ENCODE measurements at places on chromosomes 2 and 18. TPM values are rescaled to one million over a fixed set of nuclear protein-coding genes. Genes with fewer than 3 reads are reported as not detected.
A peak's percentile ranks its signal among the peaks of the same experiment; 100 is the strongest.

DNA sequence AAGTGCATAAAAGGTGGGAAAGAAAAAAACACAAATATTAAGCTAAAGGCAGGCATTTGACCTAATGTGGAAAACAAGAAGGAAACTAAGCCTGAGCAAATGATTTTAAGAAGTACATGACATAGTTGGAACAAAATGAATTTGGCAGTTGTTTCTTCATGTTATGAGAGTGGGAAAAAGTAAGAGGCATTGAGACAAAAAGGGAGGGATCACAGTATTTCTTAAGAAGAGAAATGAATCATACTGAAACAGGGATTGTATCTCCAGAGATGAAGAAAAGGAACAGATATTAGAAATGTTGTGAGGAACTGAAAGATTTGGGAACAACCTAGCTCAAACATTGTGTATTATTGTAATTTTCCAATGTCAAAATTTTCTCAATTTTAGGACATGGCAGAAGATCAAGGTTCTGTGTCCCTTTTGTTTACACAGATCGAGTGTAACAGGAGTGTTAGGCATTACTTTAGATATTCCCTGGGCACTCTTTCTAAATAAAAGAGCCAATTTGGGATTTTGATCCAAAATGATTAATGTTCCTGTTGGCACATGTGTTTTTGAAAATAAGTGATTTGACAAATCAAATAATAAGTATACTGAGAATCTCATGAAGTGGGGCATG, 98.6 kb downstream of the CALCRL start:
- no peaks in the 10 kb centered on the region for H3K36me3 ChIP-seq
- no peaks in the 10 kb centered on the region for H3K27me3 ChIP-seq
- no peak overlapping the region for H3K27ac ChIP-seq
- H3K4me3 ChIP-seq, result no peak overlapping the region
- no peak for DNase-seq
- H3K4me1 ChIP-seq, result no peaks in the 10 kb centered on the region

DNA sequence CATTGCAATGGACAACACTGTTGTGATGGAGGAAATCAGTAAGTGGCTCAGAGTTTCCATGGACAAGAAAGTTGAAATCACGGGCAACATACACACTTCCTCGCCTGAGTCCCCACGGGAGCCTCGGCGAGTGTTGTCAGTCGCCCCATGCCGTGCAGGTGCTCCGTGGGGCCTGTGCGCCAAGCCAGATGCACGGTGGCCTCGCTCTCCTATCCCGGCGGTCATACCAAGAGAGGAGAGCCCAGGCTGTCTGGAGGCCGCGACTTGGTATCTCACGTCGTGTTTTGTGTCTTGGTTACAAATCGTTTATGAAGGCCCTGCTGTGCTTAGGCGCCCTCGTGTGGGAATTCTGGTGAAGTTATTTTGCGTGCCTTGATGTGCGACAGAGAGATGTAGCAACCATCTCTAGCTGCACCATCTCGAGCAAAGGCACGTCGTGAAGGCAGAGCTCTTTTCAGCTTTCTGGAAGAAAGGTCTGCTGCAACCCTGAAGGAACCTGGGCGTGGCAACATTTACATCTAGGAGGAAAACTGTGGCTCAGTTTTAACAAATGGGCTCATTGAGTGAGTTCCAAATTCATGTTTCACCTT, 21.8 kb downstream of the ATG4B start:
- DNase-seq, result peak; percentile 50
- peaks cover 11% of the 10 kb centered on the region for H3K36me3 ChIP-seq
- no peaks in the 10 kb centered on the region for H3K27me3 ChIP-seq
- H3K4me1 ChIP-seq, result no peaks in the 10 kb centered on the region
- no peak overlapping the region for H3K4me3 ChIP-seq
- H3K27ac ChIP-seq, result no peak overlapping the region

- H3K36me3 ChIP-seq, result no peaks in the 10 kb centered on the region
- DNase-seq, result peak; percentile 79
- no peaks in the 10 kb centered on the region for H3K27me3 ChIP-seq
- H3K4me1 ChIP-seq, result peaks cover 76% of the 10 kb centered on the region
- H3K4me3 ChIP-seq, result peak overlapping the region; percentile 41
Observed at GRCh38 chr18:8800445-8800844, 95.1 kb downstream of the MTCL1 start.

DNA sequence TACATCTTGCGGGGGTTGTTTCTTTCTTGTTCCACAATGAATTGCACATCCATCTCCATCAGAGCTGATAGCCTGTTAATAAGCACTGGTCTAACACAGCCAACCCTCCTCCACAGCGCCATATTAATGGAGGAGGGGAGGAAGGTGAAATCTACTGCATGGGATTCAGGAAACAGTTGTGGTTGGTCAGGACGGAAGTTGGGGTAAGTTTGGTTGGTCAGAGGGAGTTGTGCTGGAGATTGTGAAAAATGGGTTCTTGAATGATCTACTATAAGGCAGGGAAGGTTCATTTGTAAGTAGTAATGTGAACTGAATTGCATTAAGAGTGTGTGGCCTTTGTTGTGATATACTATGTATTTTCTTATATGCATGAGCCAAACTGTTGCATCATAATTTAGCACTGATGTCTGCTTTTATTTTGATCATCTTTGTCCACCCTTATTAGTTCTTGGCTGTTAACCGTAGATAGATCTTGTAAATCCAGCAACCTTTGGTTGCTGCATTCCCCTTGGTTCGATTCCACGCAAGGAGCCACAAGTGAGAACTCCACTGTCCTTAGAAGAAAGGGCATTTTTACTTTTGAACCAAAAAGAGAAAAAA, 150.6 kb upstream of the MAPRE2 start:
- H3K4me1 ChIP-seq, result no peaks in the 10 kb centered on the region
- no peaks in the 10 kb centered on the region for H3K27me3 ChIP-seq
- no peaks in the 10 kb centered on the region for H3K36me3 ChIP-seq
- H3K4me3 ChIP-seq, result no peak overlapping the region

DNA sequence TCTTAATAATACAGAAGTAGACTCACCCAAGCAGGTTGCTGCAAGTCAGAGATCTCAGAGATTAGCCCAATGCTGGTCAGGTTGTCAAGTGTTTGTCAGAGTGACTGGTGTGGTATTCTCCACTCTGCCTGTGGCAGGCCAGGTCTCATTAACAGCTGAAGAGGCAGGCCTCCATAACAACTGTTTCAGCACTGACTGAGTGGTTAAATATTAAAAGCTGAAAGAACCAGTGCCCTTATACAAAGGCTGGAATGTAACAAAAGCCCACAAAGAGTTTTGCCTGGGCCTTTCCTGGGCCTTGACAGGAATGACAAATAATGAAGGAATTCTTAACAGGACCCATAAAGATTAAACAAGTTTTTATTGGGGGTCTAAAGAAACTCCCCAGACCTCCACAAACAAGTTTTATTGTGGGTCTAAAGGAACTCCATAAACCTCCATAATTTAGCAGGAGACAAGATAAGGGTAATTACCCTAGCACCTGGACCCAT, 26.8 kb downstream of the SULT1C2 start:
- no peak for DNase-seq
- no peak overlapping the region for H3K4me3 ChIP-seq
- no peaks in the 10 kb centered on the region for H3K4me1 ChIP-seq
- no peaks in the 10 kb centered on the region for H3K36me3 ChIP-seq
- H3K27me3 ChIP-seq, result no peaks in the 10 kb centered on the region
- H3K27ac ChIP-seq, result no peak overlapping the region

Gene CRACDL
- 29.6 TPM for total RNA-seq

Gene PARD3B
- total RNA-seq, result 7.6 TPM

DNA sequence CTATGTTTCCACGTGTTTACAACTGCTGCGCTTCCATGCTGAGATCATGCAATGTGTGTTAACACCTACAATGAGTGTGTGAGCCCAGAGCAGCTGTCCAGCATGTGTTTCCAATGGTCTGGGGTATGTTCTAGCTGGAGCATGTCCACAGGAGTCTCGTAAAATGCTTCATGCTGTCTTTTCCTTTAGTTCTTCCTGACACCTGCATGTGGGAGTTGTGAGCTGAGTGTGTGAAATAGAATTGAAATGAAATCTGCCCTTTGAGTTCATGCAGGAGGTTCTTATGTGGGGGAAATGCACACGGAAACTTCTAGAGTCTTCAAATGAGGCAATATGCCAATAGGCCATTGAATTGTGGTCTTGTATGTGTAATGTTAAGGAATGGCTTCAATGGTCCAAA, 205.1 kb downstream of the RND3 start:
- no peaks in the 10 kb centered on the region for H3K36me3 ChIP-seq
- H3K4me3 ChIP-seq, result no peak overlapping the region
- no peaks in the 10 kb centered on the region for H3K4me1 ChIP-seq

Gene MYCN
- not detected for total RNA-seq

DNA sequence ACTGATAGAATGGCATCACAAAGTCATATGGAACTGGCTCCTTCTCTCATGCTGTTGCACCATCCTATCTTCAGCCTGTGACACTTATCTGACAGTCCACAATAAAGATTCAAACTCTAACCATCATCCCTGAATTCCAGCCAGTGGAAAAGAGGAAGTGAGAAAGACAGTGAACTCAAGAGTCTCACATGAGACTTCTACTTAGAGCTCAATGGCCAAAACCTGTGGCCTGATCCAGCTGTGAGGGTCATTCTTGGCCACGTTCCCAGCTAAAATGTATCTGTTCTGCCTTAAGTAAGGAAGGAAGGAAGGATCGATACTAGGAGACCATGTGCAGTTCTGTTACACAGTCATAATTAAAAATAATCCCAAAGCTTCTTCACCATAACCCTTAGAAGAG, 73.6 kb downstream of the RND3 start:
- DNase-seq, result no peak
- H3K4me3 ChIP-seq, result no peak overlapping the region
- no peaks in the 10 kb centered on the region for H3K4me1 ChIP-seq
- no peaks in the 10 kb centered on the region for H3K27me3 ChIP-seq

DNA sequence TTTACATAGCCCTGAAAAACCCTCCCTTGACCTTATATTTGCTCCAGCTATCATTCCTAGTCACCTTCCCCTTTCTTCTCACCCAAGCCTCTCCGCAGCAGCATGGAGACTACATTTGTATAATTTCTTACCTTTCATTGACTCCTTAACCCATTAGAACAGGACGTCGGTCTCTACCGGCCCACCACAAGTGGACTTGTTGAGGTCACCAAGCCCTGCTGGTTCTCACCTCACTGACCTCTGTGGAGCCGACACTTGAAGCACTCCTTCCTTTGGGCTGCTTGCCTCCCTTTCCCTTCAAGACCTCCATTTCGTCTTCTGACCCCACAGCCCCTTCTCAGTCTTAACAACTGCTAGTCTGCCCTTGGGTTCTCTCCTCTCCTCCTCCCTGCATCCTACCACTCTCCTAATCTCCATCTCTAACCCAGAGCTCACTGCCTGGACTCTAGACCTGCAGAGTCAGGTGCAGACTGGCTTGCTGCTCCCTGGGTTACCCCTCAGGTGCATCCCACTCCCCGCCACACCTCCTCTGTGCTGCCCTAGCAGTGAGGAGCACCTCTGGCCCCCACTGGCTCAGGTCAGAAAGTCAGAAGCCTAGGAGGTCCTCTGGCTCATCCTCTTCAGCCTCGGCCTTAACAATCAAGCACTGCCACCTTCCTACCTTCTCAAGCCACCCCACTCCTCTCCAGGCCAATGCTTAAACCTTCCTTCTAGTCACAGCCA, 5.3 kb upstream of the SFXN5 start:
- no peak overlapping the region for H3K27ac ChIP-seq
- H3K36me3 ChIP-seq, result no peaks in the 10 kb centered on the region
- DNase-seq, result no peak
- H3K27me3 ChIP-seq, result no peaks in the 10 kb centered on the region
- no peaks in the 10 kb centered on the region for H3K4me1 ChIP-seq

Gene CSRNP3
- 0.41 TPM for total RNA-seq

DNA sequence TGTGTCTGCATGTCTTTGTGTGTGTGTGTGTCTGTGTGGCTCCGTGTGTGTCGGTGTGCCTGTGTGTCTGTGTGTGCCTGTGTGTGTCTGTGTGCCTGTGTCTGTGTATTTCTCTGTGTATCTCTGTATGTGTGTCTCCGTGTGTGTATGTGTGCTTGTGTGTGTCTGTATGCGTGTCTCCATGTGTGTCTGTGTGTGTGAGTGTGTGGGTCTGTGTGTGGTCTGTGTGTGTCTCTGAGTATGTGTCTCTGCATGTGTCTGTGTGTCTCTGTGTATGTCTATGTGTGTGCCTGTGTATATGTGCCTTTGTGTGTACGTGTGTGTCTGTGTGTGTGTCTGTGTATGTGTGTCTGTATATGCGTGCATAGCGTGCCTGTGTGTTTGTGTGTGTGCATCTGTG, 45.2 kb downstream of the MYCN start:
- DNase-seq, result no peak
- H3K36me3 ChIP-seq, result no peaks in the 10 kb centered on the region
- H3K4me1 ChIP-seq, result no peaks in the 10 kb centered on the region
- H3K4me3 ChIP-seq, result no peak overlapping the region

DNA sequence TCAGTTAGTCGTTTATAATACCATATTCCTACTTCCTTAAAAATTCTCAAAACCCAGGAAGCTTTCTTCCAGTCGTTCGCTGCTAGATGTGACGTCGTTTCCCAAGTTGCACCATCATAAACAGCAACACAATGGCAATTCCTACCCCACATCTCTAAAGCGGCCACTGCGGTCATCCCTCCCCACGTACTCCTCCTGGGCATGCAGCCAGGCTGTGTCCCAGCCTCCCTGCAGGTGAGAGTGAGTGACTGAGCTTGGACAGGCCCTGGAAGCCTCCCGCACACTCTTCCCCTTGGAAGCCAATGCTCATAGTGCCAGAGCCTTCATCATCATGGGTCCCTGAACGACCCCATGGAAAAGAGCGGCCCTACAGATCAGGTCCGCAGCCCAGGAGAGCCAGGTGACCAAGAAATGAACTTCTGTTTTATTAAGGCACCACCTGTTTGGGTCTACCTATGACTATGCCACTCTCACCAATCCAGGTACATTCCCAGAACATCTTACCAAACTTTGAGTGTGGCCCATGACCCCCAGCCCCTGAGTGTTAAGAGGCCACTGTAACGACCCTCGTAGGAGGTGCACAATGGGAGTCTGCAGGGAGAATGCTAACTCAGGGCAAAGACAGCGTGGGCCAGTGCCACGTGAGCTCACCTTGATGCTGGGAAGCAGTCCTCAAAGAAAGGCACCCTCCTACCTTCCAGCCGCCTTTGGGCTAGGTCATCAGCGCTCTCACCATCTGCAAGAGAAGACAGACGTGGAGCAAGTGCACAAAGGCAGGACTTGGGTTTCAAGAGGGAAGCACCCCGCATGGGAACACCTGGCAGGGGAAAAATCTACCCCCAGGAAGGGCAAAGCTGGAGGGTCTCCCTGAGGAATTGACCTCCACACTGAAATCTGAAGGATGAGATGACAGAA, 74.7 kb upstream of the RAB6C start:
- no peaks in the 10 kb centered on the region for H3K36me3 ChIP-seq
- peaks cover 73% of the 10 kb centered on the region for H3K27me3 ChIP-seq
- H3K27ac ChIP-seq, result no peak overlapping the region
- H3K4me1 ChIP-seq, result no peaks in the 10 kb centered on the region
- no peak overlapping the region for H3K4me3 ChIP-seq

- H3K4me3 ChIP-seq, result no peak overlapping the region
- no peaks in the 10 kb centered on the region for H3K27me3 ChIP-seq
- peak; percentile 16 for DNase-seq
- H3K36me3 ChIP-seq, result no peaks in the 10 kb centered on the region
Observed at GRCh38 chr2:156110890-156111289, 221.6 kb downstream of the NR4A2 start.
